PC-3 (cell line): ENCODE measurements at places on chromosomes 3 and 15. TPM values are rescaled to one million over a fixed set of nuclear protein-coding genes. Genes with fewer than 3 reads are reported as not detected.

Gene KIF23
- 77.3 and 87.0 TPM in 2 replicates for total RNA-seq

Gene SERPINI1
- total RNA-seq: 0.52 and 1.3 TPM in 2 replicates

Gene NANOGP8
- not detected in 2 replicates for total RNA-seq

DNA sequence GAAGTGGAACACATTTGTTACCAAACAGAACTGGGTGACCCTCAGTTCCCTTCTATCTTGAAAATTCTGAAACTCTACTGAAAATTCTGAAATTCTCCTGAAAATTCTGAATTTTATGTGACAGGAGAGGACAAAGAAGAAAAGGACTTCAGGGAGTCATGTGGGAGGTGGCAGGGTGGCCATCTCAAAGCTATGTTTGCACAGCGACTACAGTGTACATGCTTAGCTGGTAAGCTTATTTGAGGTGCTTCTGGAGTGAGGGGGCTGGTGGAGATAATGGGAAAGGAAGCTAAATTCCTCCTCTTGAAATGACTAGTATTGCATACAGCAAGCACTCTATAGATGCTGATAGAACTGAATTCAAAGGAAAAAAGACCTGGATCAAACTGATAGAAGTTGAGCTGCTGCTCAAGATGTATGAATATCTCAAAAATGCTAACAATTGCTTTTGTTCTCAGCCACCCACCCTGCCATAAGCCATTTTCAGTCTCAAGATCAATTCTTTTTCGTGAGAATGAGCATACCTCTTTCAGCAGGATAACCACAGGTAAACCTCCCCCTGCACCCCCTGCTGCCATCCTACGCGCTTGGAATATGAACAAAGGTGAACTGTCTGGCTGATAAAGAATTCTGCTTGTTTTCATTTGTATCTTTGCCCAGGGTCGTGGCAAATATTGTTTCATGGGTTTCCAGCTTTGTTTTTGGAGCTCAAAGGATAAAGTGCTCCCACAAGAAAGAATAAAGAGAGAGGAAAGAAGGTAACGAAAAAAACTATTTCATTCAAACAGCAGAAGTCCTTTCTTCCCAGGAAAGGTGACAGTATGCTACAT lies 16.6 kb upstream of the ARHGEF3 start:
- no peak overlapping the region for H3K4me3 ChIP-seq
- H3K27ac ChIP-seq: no peak overlapping the region
- H3K36me3 ChIP-seq: no peaks in the 10 kb centered on the region

DNA sequence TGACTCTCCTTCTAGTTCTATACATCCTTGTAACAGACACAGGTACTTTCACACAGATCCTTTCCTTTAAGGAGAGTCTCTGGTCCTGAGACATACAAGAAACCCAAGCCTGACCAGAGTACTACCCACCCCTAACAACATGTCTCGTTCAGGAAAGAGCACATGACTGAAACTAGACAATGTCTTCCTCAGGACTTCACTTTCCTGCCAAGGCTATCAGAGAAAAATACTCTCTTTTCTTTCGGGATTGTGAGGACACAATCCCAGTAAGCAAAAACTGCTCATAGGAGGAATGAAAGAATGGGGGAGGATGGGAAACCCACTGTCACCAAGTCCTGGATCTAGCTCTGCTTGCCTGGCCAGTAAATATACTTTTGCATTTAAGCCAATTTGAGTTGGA lies 11.5 kb upstream of the ANKRD28 start:
- H3K4me3 ChIP-seq: no peak overlapping the region
- no peaks in the 10 kb centered on the region for H3K27me3 ChIP-seq
- H3K4me1 ChIP-seq: peaks cover 34% of the 10 kb centered on the region

GRCh38 chr15:95653361-95653805 lies 677.1 kb upstream of the NR2F2 start:
- H3K27ac ChIP-seq: no peak overlapping the region
- no peaks in the 10 kb centered on the region for H3K36me3 ChIP-seq
- no peak overlapping the region for H3K4me3 ChIP-seq
- no peaks in the 10 kb centered on the region for H3K4me1 ChIP-seq

Gene PP2D1
- not detected in 2 replicates for total RNA-seq

Gene SLC24A5
- not detected in 2 replicates for total RNA-seq

DNA sequence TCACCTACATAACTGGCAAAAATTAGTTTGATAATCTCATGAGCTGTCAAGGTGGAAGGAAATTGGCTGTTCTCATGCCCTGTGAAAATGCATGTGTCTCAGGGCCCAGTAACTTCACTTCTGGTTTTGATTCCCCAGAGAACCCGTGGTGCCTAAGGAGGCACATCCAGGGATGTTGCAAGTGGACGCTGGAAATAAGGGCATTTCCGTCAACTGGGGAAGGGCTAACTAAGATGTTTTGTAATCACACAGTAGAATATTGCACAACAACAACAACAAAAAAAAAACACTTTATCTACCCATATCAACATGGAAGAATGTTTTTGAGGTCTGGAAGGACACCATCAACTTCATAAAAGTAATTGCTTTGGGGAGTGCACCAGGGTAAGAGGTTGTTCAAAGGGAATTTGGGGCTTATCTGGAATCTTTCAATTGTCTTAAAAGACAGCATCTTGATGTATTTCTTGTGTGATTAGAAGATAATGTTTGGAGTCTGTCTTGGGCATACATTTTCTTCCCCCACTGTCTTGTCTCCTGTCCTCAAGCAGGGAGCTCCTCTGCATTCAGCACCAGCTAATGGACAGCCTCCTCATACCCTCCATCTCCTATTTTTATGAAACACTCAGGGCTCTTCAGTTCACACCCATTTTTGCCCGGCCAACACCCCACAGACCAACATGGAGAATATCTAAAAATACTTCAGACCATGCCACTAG lies 37.2 kb upstream of the PRR20G start:
- DNase-seq: no peak
- H3K27ac ChIP-seq: no peak overlapping the region
- no peaks in the 10 kb centered on the region for H3K36me3 ChIP-seq
- H3K4me3 ChIP-seq: no peak overlapping the region
- H3K27me3 ChIP-seq: peaks cover 19% of the 10 kb centered on the region; the same call in 1 of the 2 replicates

GRCh38 chr3:40999682-41000081 lies 199.6 kb upstream of the CTNNB1 start:
- H3K4me3 ChIP-seq: no peak overlapping the region
- H3K4me1 ChIP-seq: no peaks in the 10 kb centered on the region
- no peaks in the 10 kb centered on the region for H3K36me3 ChIP-seq
- no peak overlapping the region for H3K27ac ChIP-seq
- H3K27me3 ChIP-seq: peaks cover 40% of the 10 kb centered on the region

GRCh38 chr3:126268866-126269265 lies 88.3 kb downstream of the KLF15 start:
- no peaks in the 10 kb centered on the region for H3K27me3 ChIP-seq
- H3K4me3 ChIP-seq: no peak overlapping the region
- no peak for DNase-seq
- H3K27ac ChIP-seq: no peak overlapping the region

GRCh38 chr3:196789885-196790359 lies 50.3 kb downstream of the PAK2 start:
- peak overlapping the region; percentile 39 for H3K27ac ChIP-seq
- no peak overlapping the region for H3K4me3 ChIP-seq
- H3K27me3 ChIP-seq: no peaks in the 10 kb centered on the region
- H3K4me1 ChIP-seq: peaks cover 57% of the 10 kb centered on the region

GRCh38 chr15:100115066-100115710 lies 226.6 kb downstream of the ADAMTS17 start:
- no peaks in the 10 kb centered on the region for H3K36me3 ChIP-seq
- H3K27ac ChIP-seq: no peak overlapping the region
- no peak for DNase-seq

- peak; percentile 71 for DNase-seq
These were observed 608.4 kb downstream of the CADM2 start for GRCh38 chr3:85567071-85567676.

Gene TM4SF4
- total RNA-seq: 0.23 and 0.40 TPM in 2 replicates

- no peak for DNase-seq
- no peak overlapping the region for H3K27ac ChIP-seq
- no peaks in the 10 kb centered on the region for H3K27me3 ChIP-seq
- H3K36me3 ChIP-seq: no peaks in the 10 kb centered on the region
- H3K4me1 ChIP-seq: no peaks in the 10 kb centered on the region
- H3K4me3 ChIP-seq: no peak overlapping the region
These were observed 44.5 kb downstream of the ZDHHC19 start for GRCh38 chr3:196166741-196167140.

Gene AMIGO3
- 1.8 and 2.1 TPM in 2 replicates for total RNA-seq

- H3K4me1 ChIP-seq: peaks cover 41% of the 10 kb centered on the region
- H3K4me3 ChIP-seq: no peak overlapping the region
- no peaks in the 10 kb centered on the region for H3K27me3 ChIP-seq
- peak overlapping the region; percentile 9; the same call in 1 of the 2 replicates for H3K27ac ChIP-seq
These were observed 25.1 kb upstream of the CDCP1 start for GRCh38 chr3:45171283-45171682.

- no peaks in the 10 kb centered on the region for H3K36me3 ChIP-seq
- H3K27me3 ChIP-seq: no peaks in the 10 kb centered on the region
- DNase-seq: peak; percentile 85
- H3K27ac ChIP-seq: no peak overlapping the region
- H3K4me3 ChIP-seq: no peak overlapping the region
- H3K4me1 ChIP-seq: no peaks in the 10 kb centered on the region
These were observed 85.1 kb downstream of the PDCD6IP start for GRCh38 chr3:33883538-33883950.

- no peaks in the 10 kb centered on the region for H3K4me1 ChIP-seq
- H3K27me3 ChIP-seq: no peaks in the 10 kb centered on the region
- no peak overlapping the region for H3K27ac ChIP-seq
- no peak for DNase-seq
- H3K4me3 ChIP-seq: no peak overlapping the region
These were observed 7.2 kb upstream of the AQR start for GRCh38 chr15:34976743-34977142.

DNA sequence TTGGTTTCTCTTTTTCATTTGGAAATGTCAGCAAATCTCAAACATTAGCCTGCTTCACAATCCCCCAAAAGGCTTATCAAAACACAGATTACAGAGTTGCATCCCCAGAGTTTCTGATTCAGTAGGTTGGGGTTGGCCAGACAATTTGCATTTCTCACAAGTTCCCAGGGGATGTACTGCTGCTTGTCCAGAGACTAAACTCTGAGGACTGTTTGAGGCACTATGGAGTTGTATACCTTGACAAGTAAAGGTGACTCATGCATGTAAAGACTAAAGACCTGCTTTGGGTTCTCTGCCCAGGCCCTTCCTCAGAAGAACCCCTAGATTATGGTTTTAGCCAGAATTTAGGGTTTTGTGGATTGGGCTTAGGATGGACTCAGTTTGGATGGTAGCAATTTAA lies 151.1 kb upstream of the ARHGEF26 start:
- peak; percentile 46 for DNase-seq
- no peak overlapping the region for H3K27ac ChIP-seq
- no peaks in the 10 kb centered on the region for H3K27me3 ChIP-seq

Gene THSD4
- 29.0 and 39.3 TPM in 2 replicates for total RNA-seq

Gene SH3BP5
- total RNA-seq: 21.2 and 23.0 TPM in 2 replicates

GRCh38 chr15:100670505-100671021 lies 68.2 kb downstream of the ASB7 start:
- DNase-seq: no peak
- H3K27me3 ChIP-seq: no peaks in the 10 kb centered on the region
- H3K36me3 ChIP-seq: no peaks in the 10 kb centered on the region
- H3K4me3 ChIP-seq: no peak overlapping the region

Gene STOML1
- 10.1 and 12.0 TPM in 2 replicates for total RNA-seq

Gene DPH6
- 6.9 and 8.1 TPM in 2 replicates for total RNA-seq

Gene SCAMP5
- 7.0 and 9.0 TPM in 2 replicates for total RNA-seq

Gene TPRG1
- total RNA-seq: 1.1 and 1.2 TPM in 2 replicates

DNA sequence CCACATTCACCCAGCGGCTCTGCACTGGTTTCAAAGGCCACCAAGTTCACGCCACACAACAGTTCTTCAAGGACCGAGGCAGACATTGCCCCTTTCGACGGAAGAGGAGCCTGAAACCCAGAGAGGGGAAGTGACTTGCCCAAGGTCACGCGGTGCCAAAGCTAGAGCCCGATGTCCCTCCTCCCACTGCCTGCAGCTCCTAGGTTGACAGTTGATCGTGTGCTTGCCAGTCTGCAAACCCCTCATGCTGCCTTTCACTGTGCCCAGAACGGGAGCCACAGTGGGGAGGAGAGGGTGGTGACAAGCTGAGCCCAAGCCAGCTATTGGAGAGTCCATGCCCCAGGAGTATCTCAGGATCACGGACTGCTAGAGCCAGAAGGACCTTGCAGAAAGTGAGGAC lies 230.9 kb downstream of the XXYLT1 start:
- H3K4me3 ChIP-seq: no peak overlapping the region
- H3K4me1 ChIP-seq: peaks cover 18% of the 10 kb centered on the region
- DNase-seq: no peak
- no peaks in the 10 kb centered on the region for H3K27me3 ChIP-seq

Gene PLA2G4D
- total RNA-seq: 0.17 and 0.55 TPM in 2 replicates

DNA sequence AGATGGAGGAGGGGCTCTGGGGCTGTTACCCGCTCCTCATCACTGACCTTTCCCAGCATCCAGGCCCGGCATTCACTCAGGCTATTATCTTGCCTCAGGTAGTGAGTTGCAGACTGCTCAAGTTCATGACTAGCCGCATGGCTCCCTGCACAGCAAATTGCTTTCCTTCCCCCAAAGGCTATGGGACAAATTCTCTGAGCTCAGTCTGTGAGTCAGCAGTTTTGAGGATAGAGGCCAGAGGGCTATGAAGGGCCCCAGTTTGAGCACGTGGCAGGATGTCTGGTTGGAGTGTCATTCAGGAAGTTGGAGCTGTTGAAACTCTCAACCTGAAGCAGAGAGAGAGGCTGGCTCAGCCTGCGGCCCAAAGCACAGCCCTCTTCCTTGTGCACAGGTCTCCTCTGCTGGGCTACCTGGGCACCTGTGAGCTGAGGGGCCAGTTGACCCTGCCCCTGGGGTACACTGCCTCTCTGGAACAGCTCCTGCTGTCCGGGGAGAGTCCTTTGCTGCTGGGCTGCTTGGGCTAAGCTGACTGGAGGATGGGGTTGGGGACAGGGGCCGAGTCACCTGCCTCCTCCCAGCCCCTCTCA lies 7.9 kb downstream of the FAH start:
- DNase-seq: peak; percentile 86
- H3K4me1 ChIP-seq: peaks cover 17% of the 10 kb centered on the region
- H3K27ac ChIP-seq: peak overlapping the region; percentile 76
- H3K27me3 ChIP-seq: no peaks in the 10 kb centered on the region

DNA sequence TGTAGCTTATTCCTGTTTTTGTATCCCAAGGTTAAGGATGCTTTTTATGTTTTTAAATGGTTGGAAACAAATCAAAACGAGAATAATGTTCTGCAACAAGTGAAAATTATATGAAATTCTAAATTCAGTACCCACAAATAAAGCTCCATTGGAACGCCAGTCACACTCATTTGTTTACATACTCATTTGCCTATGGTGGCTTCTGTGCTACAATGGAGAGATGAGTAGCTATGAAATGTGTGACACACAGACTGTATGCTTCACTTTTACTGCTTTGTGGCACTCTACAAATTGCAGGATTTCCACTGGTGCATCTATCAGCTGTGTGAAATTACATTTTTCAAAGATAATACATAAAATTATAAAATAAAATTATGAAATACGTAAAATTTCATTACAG lies 112.2 kb upstream of the TSPAN3 start:
- no peaks in the 10 kb centered on the region for H3K27me3 ChIP-seq
- DNase-seq: no peak
- H3K27ac ChIP-seq: no peak overlapping the region

Gene MESP2
- 1.1 and 1.3 TPM in 2 replicates for total RNA-seq

DNA sequence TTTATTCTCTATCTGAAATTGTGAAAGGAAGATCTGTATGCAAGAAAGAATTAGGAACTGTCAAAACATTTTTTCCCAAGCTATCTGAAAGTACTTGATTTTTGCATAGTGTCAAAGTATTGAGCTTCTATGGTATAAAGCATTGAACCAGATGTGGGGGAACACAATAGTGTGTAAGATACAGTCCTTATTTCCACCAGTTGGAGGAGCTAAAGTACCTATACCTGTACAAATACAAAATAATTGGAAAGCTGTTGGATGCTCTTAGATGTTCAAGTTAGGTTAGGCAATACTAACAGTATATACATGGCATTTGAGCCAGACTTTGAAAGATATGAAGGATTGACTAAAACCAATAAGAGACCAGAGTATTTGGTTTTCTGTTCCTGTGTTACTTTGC lies 148.4 kb downstream of the B3GALNT1 start:
- H3K36me3 ChIP-seq: no peaks in the 10 kb centered on the region
- no peak overlapping the region for H3K4me3 ChIP-seq
- H3K4me1 ChIP-seq: no peaks in the 10 kb centered on the region

Gene SLC12A1
- not detected in 2 replicates for total RNA-seq
